ENCODE measurements at places on chromosomes 6 and 20.

DNA sequence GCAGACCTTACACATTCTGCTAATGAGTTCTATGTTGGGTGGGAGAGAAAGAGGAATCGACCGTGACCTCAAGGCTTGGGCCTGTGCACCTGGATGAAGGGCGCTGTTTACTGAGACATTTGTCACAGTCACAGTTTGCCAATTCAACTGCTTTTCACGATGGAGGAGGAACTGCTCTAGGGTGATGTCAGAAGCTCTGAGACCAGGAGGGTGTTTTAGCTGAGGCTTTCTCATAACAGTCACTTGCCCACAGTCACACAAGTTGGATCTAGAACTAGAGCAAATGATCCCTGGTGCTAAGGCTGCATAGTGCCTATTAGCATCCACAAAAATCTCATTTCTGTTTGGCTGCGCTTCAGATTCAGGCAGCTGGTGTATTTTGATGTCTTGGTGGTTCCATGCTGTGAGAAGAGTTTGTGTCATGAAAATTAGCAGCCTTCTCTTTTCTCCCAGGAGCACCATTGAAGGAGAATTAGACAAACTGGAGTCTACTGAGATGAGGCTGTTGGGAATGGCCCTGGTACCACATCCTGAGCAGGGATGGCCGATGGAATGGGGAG is 83.3 kb upstream of the TGM3 start:
- no peak for DNase-seq

GRCh38 chr6:143607974-143608373 is 69.8 kb upstream of the PHACTR2 start:
- DNase-seq, result no peak

DNA sequence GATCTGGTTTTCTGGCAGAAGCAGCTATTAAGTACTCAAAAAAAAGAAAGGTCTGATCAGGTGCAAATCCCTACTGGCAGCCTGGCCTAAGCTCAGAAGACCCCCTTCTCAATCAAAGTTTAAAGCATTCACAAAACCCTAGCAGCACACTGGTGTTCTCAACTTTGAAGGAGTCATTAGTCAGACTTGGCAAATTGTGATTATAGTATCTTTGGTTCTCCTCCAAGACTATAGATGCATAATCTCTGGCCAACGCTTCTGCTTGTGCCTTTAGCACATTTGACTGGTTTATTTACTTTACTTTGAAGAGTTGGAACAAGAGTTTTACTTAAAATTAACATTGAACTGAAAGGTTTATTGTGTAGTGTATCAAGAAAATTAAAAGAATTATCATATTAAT is 248.9 kb downstream of the PTPRK start:
- no peak for DNase-seq

- no peak for DNase-seq
These were observed 104.8 kb downstream of the PSMB1 start for GRCh38 chr6:170448317-170448716.

- DNase-seq, result no peak
These were observed 65.5 kb upstream of the FABP7 start for GRCh38 chr6:122714059-122714458.

DNA sequence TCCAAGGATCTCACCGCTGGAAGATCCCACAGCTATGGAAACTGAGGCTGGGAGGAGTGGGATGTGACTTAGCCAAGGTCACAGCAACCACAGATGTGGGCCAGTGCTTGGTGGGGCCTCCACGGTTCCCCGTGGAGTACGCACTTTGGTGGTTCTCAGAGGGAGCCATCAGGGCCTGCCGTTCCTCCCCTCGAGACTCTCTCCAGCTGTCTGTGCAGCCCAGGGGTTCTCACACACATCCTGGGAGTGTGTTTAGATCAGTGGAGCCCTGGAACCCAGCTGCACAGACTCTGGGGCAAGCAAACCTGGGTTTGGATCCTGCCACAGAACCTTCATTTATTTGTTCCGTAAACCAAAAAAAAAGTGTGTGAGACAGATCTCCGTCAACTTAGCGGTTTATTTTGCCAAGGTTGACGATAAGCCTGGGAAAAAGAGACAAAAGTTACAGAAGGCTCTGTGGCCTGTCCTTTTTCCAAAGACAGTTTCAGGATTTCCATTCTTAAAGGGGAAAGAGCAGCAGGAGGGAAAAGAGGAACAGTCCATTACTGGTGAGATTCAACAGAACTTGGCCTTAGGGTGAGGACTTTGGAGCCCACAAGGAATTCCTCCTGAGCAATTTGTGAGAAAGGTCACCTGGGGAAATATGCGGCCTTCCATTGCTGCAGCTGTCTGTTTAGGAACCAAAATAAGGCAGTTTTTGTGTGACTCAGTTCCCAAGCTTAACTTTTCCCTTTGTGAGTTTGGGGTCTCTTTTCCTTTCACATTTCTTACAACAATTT is 13.6 kb upstream of the MYMX start:
- DNase-seq, result no peak

- DNase-seq, result peak; percentile 74
These were observed 764 bp downstream of the ZNF292 start for GRCh38 chr6:87155842-87156815.

DNA sequence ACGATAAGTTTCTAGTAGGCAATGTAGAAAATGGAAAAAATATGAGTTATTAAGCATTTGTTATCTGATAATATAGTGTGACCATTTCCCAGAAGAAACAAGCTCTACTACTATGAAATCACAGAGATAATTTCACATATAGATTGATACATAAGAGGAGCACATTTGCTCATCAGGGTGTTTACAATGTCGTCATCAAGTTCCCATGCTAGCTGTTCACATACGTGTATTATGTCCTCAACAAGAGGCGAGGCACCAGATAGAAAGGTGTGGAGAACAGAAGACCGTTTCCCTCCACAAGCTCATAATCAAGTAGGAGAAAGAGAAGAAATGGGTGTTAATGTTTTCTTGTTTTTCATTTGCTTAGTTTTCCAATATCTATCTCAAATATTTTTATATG is 326.1 kb upstream of the ARID1B start:
- DNase-seq, result no peak

GRCh38 chr20:36175475-36175995 is 21.0 kb downstream of the EPB41L1 start:
- no peak for DNase-seq

- no peak for DNase-seq
These were observed 25.2 kb downstream of the PREX1 start for GRCh38 chr20:48802647-48803046.

DNA sequence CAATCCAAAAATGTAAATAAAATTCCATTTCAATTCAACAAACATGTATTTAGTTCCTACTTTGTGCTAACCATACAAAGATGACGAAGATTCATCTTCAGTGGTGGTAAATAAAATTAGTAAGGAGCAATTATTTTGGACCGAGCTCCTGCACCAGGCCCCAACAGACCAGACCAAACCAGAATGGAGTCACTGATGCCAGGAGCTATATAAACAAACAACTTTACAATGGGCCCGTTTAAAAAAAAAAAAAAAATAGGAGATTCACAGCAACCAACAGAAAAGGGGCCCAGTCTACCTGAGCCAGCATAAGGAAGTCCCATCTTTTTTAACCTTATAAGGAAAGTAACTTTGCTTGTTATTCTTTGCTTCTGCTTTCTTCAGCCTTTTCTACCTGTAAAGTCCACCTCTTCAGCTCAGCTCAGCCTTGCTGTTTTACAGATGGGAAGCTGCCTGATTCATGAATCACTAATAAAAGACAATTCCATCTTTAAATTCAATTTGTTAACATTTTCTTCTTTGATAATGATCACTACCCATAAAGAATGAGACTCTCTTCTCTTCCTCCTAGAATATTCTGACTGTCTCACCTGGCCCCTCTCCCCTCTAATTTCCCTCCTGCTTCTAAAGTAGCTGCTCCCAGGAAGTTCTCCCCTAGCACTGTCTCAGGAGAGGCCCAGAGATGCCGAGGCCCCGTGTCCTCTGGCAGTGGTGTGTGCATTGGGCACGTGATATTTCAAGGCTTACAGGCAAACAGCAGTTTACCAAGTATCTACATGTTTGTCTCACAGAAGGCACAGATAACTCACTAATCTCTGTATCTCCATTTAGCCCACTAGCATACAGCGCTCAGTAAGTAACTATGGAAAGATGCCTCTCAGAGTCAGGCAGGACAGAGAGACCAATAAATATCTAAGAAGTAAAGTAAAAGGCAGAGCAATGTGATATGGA is 8.4 kb downstream of the MBOAT1 start:
- no peak for DNase-seq

Data from CD4-positive, alpha-beta T cell treated with Interleukin-21 for 1 hour (primary cell).